Suppressor macrophage (primary cell): ENCODE measurements at places on chromosomes 3 and 15.

DNA sequence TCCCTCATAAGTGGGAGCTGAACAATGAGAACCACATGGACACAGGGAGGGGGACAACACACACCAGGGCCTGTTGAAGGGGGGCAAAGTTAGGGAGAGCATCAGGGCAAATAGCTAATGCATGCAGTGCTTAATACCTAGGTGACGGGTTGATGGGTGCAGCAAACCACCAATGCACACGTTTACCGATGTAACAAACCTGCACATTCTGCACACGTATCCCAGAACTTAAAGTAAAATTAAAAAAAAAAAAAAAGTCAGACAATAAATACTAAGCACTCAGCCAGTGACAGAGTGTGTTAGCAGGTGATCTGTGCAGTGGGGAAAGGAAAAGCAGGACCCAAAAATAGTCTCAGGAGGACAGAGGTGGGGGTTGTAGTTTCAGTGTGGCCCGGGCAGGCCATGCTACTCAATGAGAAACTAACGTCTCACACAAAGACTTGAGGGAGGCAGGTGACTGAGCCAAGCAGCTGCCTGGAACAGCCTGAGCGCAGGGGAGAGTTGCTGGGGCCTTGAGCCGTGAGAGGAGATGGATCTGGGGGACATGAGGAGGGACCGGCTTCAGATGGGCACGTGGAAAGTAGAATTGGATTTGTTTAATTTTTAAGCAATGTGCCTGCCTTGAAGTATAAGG is 18.4 kb downstream of the ANKDD1A start:
- no peak for DNase-seq

DNA sequence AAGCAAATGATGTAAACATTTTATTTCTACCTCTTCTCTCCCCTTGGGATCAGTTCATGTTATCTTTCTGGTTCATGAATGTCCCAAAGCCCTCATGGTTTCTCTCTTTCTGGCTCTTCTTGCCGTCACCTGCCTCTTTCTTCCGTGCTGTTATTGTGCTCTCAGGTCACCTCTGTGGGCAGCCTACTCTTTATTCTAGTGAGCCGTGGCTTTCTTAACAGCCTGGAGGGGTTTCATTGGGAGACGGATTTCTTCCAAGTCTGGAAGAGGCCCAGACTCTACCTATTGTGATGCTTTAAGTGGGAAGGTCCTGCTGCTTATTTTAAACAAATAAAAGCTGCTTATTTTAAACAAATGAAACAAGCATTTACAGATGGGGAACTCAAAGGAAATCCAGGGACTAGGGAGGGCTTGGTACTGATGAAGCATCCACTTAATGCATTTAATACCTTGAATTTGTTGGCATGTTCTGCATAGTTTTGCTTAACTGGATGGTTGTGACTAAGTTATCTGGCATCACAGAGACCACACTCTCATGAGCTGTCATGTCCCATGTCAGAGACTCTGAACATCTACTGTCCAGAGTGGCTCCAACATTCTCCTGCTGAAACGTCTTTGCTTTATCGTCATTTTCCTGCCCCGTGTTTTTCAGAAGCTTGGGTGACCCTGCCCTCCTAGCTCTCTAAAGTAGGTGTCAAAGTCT is 443.3 kb downstream of the GABRG3 start:
- no peak for DNase-seq

DNA sequence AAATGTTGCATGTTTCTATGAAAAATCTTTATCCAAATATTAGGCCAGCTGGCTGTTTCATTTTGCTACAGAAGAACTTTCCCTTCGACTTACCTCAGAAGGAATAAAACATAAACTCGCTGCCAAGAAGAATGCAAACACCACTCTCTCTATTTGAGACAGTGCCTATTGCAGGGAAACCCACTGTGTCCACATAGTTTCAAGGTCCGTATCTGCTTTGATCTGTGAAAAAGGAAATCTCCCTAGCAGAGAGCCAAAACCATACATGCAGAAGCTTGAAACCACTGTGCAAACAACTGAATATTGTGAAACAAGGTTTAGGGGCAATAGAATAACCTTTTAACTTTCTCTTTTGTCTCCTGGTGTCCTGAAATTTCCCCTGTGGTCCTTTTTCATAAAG is 35.0 kb upstream of the CAPN7 start:
- no peak for DNase-seq

GRCh38 chr3:104437131-104437750 is 929.5 kb upstream of the ALCAM start:
- DNase-seq: no peak

GRCh38 chr3:89740881-89741177 is 633.4 kb downstream of the EPHA3 start:
- DNase-seq: no peak

GRCh38 chr3:171336406-171336805 is 123.8 kb downstream of the TNIK start:
- DNase-seq: no peak

DNA sequence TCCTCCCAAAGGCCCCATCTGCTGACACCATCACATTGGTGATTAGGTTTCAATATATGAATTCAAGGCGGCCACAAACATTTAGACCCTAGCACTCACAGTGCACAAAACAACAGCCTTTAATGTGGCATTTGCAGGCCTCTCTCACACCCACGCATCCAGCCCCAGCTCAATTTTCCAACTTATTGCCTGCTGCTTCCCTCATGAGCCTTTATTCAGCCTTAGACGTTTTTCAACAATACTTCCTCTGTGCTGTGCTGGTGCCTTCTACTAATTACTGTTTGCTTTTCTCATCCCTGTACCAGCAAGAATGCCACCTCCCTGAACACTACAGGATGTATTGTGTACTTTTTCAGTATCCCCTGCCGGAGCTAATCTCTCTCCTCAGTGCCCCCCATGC is 334.6 kb downstream of the GABRB3 start:
- DNase-seq: no peak

DNA sequence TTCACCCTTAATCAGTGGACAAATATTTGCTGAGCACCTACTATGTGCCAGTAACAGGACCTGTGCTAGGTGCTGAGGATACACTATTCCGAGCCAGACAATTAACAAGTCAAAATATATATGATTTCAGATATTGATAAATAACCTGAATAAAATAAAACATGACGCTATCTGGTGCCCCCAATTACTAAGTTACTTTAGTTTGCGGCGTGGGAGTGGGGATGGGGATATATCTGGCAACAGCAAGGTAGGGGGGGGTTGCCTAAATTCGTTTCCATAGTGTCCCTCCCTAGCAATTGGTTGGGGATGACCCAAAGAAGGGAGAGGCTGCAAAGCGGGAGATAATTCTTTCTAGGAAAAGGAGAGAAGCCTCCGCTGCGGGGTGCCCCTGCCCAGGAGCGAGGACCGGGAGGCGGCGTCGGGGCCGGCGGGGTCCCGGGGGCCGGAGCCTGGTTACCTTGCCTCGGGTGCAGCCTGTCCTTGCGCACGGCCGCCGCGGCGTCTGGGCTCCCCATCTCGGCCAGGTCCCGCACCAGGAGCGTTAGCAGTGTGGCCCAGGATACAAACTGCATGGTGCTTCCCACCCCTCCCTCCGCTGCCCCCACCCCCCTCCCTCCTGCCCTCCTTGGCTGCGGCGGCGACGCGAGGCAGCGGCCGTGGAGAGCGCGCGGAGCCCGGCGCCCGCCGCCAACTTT is 567 bp downstream of the ADAMTS9 start:
- no peak for DNase-seq

DNA sequence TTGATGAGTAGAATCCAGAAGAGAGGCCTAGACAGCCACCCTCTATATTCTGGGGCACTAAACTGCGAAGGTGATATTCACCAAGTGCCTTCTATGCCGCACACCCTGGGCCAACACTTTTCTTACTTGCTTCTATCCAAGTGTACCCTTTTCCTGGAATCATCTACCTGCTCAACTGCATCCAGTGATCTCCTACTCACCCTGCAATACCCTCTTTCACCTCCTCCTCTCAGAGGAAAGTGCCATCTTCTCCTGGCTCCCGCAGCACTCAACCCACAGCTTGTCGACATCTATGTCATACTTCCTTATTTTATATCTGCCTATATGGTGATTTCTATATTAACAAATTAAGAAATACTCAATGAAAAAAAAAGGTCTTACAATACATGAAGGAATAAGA is 28.6 kb upstream of the LMCD1 start:
- DNase-seq: no peak

- no peak for DNase-seq
Observed at GRCh38 chr3:118942671-118943070, 92.0 kb downstream of the IGSF11 start.
